HuH-7 (cell line): ENCODE measurements at places on chromosomes 1 and 21.
A peak's percentile ranks its signal among the peaks of the same experiment; 100 is the strongest.

GRCh38 chr1:23150742-23151141, 17.9 kb downstream of the LUZP1 start:
- DNase-seq: no peak

DNA sequence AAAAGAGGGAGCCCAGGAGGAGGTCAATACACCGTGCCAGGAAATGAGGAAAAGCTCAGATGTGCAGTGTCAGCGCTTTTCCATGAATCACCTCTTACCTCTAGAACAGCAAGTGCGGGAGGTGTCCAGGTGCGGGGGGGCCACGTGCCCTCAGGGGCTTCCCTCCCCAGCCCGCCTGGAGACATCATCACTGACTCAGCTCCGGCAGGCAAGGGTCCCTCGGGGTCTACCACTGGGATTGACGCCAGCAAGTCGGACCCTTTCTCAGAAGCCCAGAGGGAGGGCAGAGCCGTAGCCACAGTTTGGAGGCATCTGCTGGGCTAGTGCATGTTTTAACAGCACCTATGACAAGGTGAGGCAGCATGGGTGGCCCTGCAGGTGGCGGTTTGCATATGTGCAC, 67.4 kb upstream of the TRAPPC10 start:
- DNase-seq: no peak

GRCh38 chr1:9591669-9592509, 3.2 kb downstream of the TMEM201 start:
- no peak for DNase-seq

DNA sequence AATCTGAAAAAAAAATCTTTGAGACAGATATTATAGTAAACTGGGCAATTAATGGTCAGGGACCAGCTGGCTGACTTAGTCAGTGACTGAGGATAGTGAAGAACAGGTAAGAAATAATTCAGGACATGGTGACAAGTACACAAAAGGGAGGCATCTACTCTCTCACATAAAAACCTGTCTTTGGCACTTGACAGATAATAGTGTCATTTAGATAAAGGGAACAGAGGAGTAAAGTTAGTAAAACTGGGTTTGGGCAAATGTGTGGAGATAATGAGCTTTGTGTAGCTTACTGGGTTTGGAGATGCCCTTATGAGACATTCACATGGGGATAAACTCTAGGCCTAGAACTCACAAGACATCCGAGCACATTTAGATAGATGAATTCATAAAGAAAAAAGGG, 4.0 kb downstream of the SSX2IP start:
- no peak for DNase-seq

- DNase-seq: no peak
Measured at GRCh38 chr1:166888373-166889111, 12.5 kb upstream of the TADA1 start.

GRCh38 chr1:86035101-86035500, 121.5 kb downstream of the COL24A1 start:
- no peak for DNase-seq

DNA sequence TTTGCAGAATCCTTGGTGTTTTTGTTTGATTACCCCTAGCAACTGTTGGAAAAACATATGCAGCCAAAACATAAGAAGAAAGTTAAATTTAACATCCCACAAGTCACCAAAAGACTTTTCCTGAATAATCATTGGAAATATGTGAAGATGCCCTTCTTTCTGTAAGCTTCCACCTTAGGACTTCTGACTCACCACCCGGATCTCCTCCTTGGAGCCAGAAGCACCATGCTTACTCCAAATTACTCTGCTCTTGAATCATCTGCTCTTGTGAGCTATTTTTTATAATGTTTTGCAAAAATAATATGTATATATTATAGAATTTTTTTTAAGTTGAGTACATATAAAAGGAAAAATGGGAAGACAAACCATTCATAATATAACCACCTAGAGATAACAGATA, 391.7 kb downstream of the KCTD3 start:
- no peak for DNase-seq

DNA sequence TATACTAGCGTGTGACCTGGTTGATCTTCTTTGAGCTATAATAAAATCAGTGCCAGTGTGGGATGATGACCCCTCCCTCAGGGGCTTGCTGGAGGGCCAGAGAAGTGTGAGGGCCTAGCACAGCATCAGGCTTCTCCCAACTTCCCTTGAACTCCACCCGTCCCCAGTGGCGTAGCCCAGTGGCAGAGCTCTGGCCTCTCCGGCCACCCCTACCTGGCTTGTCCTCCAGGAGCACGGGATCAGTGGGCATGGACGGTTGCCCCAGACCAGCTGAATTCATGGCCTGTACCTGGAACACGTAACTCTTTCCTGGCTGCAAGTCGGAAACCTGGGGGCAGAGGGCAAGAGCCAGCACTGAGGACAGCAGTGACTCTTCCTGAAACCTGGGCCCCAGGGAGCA, 36.0 kb downstream of the MYOM3 start:
- DNase-seq: no peak

GRCh38 chr1:88697503-88697902, 13.4 kb downstream of the PKN2 start:
- DNase-seq: no peak

- no peak for DNase-seq
Measured at GRCh38 chr1:18344755-18345154, 136.0 kb upstream of the KLHDC7A start.

- no peak for DNase-seq
Measured at GRCh38 chr21:45209046-45209445, 78.6 kb downstream of the POFUT2 start.

DNA sequence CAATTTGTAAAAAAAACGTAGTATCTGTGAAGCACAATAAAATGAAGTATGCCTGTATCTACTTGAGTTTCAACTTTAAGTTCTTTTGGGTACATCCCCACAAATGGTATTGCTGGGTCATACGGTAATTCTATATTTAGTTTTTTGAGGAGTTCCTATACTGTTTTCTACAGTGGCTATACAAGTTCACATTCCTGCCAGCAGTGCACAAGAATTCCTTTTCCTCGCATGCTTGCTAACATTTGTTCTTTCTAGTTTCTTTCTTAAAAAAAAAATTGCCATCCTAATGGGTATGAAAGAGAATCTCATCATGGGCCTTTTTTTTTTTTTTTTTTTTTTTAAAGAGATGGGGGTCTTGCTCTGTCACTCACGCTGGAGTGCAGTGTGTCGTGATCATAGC, 41.9 kb downstream of the UCK2 start:
- DNase-seq: no peak

DNA sequence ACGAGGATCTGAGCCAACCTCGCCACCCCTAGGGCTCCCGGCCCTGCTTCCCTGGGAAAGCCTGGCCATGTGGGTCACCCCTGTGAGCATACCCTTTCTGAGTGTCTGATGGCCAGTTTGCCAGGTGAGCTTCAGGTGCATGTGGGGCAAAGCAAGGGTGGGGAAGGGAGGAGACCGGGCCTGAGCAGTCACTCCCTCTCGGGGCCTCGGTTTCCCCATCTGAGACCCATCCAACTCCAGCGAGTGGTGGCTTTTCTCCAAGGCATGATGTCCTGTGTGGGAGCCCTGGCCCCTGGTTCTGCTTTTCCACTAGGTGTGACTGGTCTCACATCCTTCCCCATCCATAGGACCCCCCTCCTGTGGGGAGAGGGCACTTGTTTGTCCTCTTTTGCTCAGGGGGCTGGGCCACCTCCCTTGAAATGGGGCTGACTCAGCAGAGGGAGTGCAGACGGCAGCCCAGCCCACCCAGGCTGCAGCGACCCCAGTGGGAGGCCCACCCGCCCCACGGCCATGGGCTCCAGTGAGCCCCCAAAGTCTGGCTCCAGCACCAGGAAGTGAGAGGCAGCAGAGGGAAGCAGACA, 1.7 kb upstream of the WNT9A start:
- DNase-seq: no peak

GRCh38 chr1:151553659-151554058, 13.6 kb downstream of the TUFT1 start:
- DNase-seq: no peak

- no peak for DNase-seq
Measured at GRCh38 chr1:166155108-166155507, 11.7 kb downstream of the FAM78B start.

DNA sequence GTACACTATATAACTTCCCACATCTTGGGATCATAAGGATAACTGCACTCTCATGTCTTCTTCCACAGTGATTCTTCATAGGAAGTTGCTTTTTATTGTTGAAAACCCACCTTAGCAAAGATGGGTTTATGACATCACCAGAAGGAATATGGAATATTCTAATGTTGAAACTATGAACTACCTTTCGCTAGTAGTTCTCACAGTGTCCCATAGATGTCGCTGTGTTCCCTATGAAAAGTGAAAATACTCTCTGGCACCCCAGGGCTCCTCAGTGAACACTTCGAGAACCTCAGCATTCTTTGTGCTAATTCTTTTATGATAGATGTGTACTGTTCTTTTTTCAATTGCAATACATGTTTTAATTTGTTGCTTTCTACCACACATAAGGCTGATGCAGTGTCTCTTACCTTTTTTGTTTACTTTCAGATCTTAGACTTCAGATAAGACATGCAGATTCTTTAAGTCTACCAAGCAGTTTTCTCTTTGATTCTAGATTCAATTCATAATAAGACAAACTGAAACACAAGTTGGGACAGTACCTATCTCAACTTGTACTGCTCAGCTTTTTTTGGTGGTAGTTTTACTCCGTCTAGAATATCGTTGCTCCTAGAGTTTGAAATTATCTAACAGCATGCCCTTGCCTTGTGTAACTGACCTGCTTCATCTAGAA, 90.8 kb downstream of the GTF2B start:
- DNase-seq: peak; percentile 13

GRCh38 chr1:92749024-92749634, 35.8 kb downstream of the EVI5 start:
- DNase-seq: peak; percentile 63

DNA sequence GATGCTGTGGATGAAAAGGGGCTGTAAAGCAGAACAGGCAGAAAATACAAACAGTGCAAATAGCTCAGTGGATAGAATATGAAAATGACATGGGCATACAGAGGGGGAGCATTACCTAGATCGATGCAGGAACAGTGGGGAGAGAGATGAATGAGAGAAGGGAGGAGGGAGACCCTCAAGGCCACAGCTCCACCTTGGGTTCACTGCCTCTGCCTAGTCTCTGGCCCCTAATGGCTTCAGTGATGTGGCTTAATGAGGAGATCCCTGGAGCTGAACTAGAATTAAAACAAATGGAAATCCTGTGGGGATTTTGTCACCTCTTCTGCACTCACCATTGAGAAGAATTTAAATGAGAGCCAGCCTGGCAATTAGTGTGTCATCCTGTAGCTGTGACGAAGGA, 165.0 kb downstream of the TNR start:
- no peak for DNase-seq

DNA sequence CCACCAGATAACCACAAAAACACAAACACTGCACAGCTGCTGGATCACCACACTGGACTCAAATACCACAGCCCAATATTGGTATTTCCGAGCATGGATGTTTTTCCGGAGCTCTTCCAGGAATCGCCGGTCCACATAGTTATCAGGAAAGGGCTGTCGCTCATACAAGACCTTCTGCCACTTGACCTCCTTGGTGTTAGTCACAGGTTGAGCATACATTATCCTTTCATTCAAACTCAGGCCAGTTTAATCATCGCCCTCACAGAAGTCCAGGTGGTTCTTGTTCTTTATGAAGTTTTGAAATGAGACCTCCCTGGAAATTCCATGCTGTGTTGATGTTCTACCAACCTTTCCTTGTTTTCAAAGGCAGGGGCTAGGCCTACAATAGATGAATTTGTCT, 1.5 kb downstream of the PIGC start:
- no peak for DNase-seq

DNA sequence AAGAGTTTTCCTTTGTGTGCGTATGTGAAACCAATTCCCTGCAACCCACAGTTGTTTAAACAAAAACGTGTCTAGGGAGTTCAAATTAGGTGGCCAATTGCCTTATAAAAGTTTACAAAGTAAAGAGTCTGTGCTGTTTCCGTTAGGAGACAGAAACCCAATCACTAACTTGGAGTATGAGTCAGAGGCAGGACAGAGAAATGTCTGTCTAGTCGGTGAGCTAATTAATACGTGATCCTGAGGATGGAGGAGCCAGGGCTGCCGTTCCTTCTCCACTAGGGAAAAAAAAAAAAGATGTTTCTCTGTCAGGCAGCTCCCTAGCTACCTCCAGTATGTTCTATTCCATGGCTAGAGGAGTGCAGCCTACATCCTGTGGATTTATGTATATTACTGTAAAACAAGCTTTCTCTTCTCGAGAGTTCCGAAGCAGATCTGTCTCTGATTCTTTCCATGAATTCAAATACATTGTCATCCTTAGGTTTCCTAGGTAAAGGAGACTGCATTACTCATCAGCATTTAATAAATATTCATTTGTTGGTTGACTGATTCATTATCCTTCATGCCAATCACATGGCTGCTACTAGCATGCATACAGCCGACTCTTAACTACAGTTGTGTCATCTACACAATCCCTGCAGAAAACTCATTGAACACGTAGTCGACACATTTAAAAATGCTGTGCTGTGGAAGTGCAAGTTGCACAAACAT, 430.6 kb downstream of the KIF26B start:
- peak; percentile 37 for DNase-seq

DNA sequence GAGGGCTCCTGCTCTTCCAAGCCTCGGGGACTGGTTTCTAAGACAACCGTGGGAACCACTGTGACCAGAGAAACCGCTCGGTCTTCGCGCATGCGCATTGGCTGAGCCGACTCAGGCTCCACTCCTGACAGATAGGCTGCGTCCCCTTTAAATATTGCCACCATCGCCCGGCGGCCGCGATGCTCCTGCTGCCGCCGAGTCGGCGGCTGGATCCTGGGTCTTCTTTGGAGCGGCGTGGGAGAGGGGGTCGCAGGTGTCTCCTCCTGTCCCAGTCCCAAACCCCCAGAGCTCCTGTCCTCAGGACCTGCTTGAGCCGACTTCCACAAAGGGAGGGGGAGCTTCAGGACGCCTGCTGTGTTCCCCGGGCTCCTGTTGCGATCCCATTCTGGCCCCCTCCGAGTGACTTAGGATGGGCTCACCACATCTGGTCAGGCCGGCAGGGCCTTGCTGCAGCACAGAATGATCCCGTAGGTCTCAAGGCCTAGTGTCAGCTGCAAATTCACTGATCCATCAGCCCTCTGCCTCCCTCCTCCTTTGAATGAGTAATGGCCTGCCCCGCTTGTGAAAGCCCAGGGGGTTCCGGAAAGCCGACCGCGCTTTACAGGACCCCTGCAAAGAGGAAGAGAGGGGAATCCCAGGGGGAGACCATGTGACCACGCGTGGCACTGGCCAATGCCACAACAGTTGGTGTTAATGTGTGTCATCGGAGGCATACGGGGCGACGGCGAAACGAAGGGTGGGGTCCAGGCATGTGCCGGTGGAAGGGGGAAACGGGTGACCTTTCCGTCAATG, 683.2 kb upstream of the TPTE start:
- no peak for DNase-seq

- peak; percentile 97 for DNase-seq
Measured at GRCh38 chr1:19341201-19342061, 29.3 kb downstream of the SLC66A1 start.

GRCh38 chr21:39851002-39851618, 16.1 kb upstream of the PCP4 start:
- no peak for DNase-seq

- no peak for DNase-seq
Measured at GRCh38 chr1:186950547-186950946, 121.8 kb downstream of the PLA2G4A start.

GRCh38 chr1:54791880-54792522, 9.1 kb downstream of the TTC22 start:
- DNase-seq: peak; percentile 62

- no peak for DNase-seq
Measured at GRCh38 chr1:225712391-225712790, 59.5 kb upstream of the ENAH start.
